ENCODE measurements at places on chromosomes 3 and 15.

DNA sequence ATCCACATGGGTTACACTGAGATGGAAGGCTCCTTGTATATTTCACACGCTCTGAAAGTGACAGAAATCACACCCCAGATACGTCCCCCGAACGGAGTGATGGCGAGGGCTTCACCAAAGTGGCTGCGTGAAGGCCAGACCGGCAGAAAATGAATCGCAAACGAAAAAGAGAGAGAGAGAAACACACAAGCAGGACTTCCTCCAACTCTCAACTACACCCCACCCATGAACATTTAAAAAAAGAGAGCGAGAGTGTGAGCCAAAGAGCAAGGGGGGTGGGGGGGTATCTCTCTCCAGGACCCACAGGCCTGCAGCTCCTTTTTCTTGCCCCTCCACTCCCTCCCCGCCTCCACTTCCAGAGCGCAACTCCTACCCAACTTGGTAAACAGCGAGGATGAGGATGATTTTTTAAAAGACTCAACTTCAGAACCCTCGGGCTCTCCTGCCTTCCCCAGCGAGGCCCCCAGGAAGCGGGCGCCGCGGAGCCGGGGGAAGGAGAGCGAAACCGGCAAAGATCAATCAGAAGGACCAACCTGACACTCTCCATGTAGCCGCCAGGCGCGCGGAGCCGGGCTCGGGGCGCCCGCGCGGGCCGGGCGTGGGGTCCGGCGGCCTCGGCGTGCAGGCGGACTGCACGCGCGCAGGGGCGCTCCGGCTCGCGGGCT, 519.1 kb downstream of the FOXP1 start:
- DNase-seq: no peak

GRCh38 chr15:35705884-35706585, 160.1 kb upstream of the DPH6 start:
- DNase-seq: no peak

DNA sequence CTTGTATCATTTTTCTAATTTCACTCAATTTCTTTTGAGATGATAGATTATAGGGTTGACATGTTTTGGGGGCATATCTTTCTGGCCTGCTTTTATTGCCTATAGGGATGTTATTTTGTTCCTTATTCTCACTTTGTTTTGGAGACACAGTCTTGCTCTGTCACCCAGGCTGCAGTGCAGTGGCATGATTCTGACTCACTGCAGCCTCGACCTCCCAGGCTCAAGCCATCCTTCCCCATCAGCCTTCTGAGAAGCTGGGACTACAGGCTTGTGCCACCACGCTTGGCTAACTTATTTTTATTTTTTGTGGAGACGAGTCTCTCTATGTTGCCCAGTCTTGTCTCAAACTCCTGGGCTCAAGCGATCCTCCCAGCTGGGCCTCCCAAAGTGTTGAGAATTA, 72.8 kb upstream of the FAN1 start:
- no peak for DNase-seq

DNA sequence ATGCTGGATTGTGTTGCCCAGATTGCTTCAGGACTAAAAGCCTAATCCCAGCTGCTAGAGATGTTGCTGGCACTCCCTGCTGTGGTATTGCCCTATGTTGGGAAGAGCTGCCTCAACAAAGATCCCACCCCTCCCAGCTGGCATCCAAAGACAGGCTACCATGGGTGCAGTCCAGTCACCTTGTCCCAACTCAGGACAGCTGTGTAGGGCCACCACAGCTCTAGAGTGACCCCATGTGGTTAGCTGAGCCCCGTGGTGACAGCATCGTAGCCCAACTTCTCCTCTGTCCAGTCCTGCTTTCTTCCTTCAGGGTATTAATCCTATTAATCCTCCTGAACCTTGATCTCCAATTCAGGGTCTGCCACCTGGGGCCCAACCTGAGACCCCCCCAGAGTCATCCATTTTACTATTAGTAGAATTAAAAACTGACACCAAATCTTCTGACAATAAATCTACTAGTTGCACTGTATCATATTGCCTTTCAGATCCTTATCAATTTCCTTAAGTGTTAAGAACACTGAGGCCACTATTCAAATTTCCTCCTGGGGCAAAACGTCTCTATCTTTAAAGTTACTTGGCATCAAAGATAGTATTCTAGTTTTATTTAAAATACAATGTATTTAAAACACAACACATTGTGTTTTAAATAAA, 83.5 kb downstream of the AQP9 start:
- DNase-seq: no peak

DNA sequence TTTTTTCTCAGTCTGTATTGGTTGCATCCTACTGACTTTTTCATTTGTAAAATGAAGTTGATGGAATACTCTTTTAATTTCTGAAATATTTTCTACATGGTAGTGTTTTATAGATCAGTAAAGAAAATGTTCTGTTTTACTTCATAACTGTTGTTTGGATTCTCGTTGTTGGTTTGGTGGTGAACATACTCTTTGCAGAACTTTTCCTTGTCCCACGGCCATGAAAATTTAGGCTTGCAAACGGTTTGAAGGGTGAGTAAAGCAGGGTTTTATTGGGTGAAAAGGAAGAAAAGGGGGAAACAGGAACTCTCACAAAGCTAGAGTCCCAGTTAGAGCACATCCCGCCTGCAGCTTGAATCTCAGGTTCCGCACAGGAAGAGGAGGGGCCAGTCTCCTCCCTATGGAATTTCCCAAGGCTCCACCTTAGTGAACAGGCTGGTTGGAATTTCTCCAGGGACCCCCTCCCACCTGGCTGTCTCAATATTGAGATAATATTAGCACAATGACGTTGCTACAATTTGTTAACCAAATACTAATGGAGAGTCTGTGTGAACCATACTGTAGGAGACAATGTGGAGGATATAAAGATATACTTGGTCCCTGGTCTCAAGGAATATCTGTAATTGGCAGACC, 5.6 kb downstream of the PDCD6IP start:
- DNase-seq: no peak
